ENCODE measurements at places on chromosomes 3 and 15.

GRCh38 chr15:50676799-50677483 is 9.7 kb downstream of the TRPM7 start:
- DNase-seq, result no peak

GRCh38 chr15:52008698-52009434 is 10.2 kb upstream of the MAPK6 start:
- no peak for DNase-seq

- DNase-seq, result no peak
Measured at GRCh38 chr15:65335278-65336055, 31.0 kb downstream of the RNU5B-1 start.

DNA sequence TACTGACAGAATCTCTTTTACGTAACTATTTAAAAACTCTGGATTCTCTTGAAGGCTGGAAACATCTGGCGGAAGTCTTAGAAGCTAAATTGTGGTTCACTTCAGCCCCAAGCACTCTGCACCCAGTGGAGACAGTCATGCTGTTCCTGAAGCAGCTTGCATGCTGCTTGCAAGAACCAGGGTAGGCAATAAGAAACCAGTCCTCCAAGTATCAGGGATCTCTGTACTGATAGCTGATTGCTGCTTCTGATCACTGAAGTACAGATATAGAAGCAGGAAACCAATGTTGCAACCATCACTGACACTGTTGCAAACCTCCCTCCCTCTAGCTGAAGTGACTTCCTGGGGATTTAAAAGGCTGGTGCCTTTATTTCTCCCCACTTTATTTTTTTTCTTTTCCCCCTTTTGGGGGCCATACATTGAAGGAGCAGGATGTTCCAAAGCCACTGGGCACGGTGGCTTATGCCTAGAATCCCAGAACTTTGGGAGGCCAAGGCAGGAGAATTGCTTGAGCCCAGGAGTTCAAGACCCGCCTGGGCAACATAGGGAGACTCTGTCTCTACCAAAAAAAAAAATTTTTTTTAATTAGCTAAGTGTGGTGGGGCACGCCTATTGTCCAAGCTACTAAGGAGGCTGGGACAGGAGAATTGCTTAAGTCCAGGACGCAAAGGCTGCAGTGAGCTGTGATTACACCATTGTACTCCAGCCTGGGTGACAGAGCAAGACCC is 15.3 kb downstream of the SPCS1 start:
- DNase-seq, result no peak

GRCh38 chr15:40846841-40847222 is 3.0 kb downstream of the SPINT1 start:
- no peak for DNase-seq

GRCh38 chr3:182366746-182367145 is 426.6 kb upstream of the ATP11B start:
- no peak for DNase-seq
